ENCODE measurements at places on chromosomes 11 and 22. TPM values are rescaled to one million over a fixed set of nuclear protein-coding genes. Genes with fewer than 3 reads are reported as not detected.

Gene CD248
- 2.6 TPM for total RNA-seq

Gene HEPHL1
- total RNA-seq, result 0.30 TPM

Gene CCDC87
- 0.15 TPM for total RNA-seq

Gene GTSE1
- total RNA-seq, result not detected

Gene FOLR1
- not detected for total RNA-seq

Gene OR52E8
- total RNA-seq, result not detected

Gene OR56A1
- not detected for total RNA-seq

Gene KIF18A
- 7.1 TPM for total RNA-seq

Gene GLYATL1
- total RNA-seq, result 0.08 TPM

Gene FOLR2
- total RNA-seq, result not detected

Gene TSSK2
- under 0.01 TPM for total RNA-seq

Gene NCR3LG1
- total RNA-seq, result 0.94 TPM

Gene TMEM45B
- total RNA-seq, result not detected

Gene OR8D4
- not detected for total RNA-seq

Gene ZP1
- total RNA-seq, result 0.12 TPM

Gene GLYAT
- not detected for total RNA-seq

Gene PAMR1
- total RNA-seq, result 30.7 TPM

Gene MAJIN
- total RNA-seq, result not detected

Gene MS4A15
- total RNA-seq, result not detected

Gene OR52H1
- 0.38 TPM for total RNA-seq

Gene CLMP
- 47.2 TPM for total RNA-seq

Gene MPZL3
- 0.12 TPM for total RNA-seq

Gene SCN3B
- not detected for total RNA-seq

Gene PHOX2A
- total RNA-seq, result not detected

Gene TSPAN32
- total RNA-seq, result 0.12 TPM

Gene SUSD2
- 1.2 TPM for total RNA-seq

Gene CD3E
- total RNA-seq, result not detected

Gene HDHD5
- 39.7 TPM for total RNA-seq

Gene CYP2D6
- total RNA-seq, result 0.12 TPM

Gene PLAAT3
- 52.2 TPM for total RNA-seq

Gene OR51E2
- total RNA-seq, result under 0.01 TPM

Gene PGA3
- 2.8 TPM for total RNA-seq

Gene SPDYC
- not detected for total RNA-seq

Gene LRRN4CL
- total RNA-seq, result 0.45 TPM

Gene MMP7
- not detected for total RNA-seq

Gene CYTH4
- total RNA-seq, result 0.23 TPM

Gene SLC37A2
- total RNA-seq, result 0.30 TPM

Gene C11orf42
- not detected for total RNA-seq

Gene PGA5
- total RNA-seq, result not detected

Gene MMP11
- 11.0 TPM for total RNA-seq

Gene CCDC73
- total RNA-seq, result not detected

Gene MPZL2
- 0.08 TPM for total RNA-seq

Gene MUC6
- total RNA-seq, result not detected

Gene CAVIN3
- total RNA-seq, result 199 TPM

Gene CARNS1
- under 0.01 TPM for total RNA-seq

Gene OR5AK2
- total RNA-seq, result not detected

Gene SYCE3
- not detected for total RNA-seq

Gene BIK
- not detected for total RNA-seq

Gene TTLL8
- not detected for total RNA-seq

Gene ANO5
- total RNA-seq, result under 0.01 TPM
